Osteocyte (in vitro differentiated cells): ENCODE measurements at places on chromosomes 2 and 18. TPM values are rescaled to one million over a fixed set of nuclear protein-coding genes. Genes with fewer than 3 reads are reported as not detected.

- no peak for DNase-seq
- peaks cover 3% of the 10 kb centered on the region for H3K36me3 ChIP-seq
- H3K4me3 ChIP-seq: no peak overlapping the region
These were observed 70.3 kb upstream of the PSME4 start for GRCh38 chr2:54041135-54041534.

PROKR1 gene
- total RNA-seq: not detected in 2 replicates

DNA sequence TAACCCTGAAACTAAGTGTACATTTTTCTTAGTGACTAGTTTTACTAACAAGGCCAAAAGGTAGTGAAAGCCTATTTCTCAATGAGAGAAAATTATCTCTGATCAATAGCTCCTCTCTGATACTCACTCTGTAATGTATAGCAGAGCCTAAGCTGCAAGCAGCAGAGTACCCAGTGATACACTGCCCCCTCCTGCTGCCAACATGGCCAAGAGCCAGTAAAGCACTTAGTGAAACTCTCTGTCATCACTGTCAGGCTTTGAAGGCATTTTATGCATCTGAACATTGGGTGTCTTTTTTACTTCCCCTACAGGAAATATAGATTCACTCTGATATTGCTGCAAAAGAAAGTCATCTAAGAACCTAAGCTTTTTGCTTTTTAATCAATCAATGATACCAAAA lies 784.1 kb upstream of the CDH7 start:
- no peak overlapping the region for H3K4me3 ChIP-seq
- no peaks in the 10 kb centered on the region for H3K36me3 ChIP-seq
- H3K27me3 ChIP-seq: no peaks in the 10 kb centered on the region
- no peaks in the 10 kb centered on the region for H3K4me1 ChIP-seq
- DNase-seq: no peak

DNA sequence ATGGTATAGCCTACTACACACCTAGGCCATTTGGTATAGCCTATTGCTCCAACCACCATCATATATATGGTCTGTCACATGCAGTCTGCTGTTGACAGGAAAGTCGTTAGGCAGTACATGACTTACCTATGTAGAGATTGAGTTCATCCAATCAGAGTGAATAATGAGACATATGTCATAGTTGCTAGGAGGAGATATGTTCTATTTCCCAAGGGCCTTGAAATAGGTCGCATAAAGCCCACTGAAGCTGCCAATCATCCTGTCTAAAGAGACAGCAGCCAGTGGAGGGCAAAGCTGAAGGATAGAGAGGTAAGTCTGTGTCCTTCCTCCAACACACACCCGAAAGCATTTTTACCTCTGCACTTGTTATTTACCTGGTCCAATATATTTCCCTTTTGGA lies 263.4 kb downstream of the PTPRM start:
- no peaks in the 10 kb centered on the region for H3K27me3 ChIP-seq
- peaks cover 13% of the 10 kb centered on the region for H3K4me1 ChIP-seq
- peaks cover 15% of the 10 kb centered on the region for H3K36me3 ChIP-seq
- H3K27ac ChIP-seq: no peak overlapping the region
- no peak for DNase-seq
- no peak overlapping the region for H3K4me3 ChIP-seq

FAM237A gene
- total RNA-seq: not detected in 2 replicates
